ENCODE measurements at places on chromosomes 5 and 9. TPM values are rescaled to one million over a fixed set of nuclear protein-coding genes. Genes with fewer than 3 reads are reported as not detected.

SH3GL2 gene
- 0.55 TPM for total RNA-seq

PTCH1 gene
- total RNA-seq: 8.9 TPM

CYLC2 gene
- total RNA-seq: not detected

- no peak for DNase-seq
Measured at GRCh38 chr5:124669956-124670721, 76.3 kb downstream of the ZNF608 start.

GRCh38 chr5:29077451-29077850 lies 2039.1 kb upstream of the CDH9 start:
- DNase-seq: no peak

DNA sequence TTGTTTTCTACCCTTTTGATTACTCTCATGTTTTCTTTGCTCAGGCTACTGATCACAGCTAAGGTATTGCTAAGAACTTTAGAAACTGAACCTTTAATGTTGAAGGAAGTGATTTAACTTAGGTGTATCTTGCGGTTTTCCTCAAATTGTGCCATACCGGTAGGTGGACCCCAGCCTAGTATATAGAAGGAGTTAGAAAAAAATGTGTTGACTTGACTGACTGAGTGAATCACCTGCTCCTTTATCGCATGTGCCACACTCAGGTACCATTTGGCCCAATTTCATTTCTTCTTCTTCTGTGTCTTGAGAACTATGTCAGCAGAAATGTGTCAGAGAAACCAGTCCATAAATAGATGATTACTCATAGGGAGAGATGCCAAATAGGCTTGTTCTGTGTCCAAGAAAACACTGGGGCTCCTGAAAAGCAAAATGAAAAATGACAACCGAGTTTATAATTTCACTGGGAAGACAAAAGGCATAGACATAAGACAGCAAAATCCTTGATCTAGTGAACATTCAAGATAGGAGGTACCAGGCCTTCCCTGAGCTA lies 19.4 kb downstream of the PLPPR1 start:
- no peak for DNase-seq

- no peak for DNase-seq
Measured at GRCh38 chr9:85569988-85570387, 171.8 kb downstream of the AGTPBP1 start.

DNA sequence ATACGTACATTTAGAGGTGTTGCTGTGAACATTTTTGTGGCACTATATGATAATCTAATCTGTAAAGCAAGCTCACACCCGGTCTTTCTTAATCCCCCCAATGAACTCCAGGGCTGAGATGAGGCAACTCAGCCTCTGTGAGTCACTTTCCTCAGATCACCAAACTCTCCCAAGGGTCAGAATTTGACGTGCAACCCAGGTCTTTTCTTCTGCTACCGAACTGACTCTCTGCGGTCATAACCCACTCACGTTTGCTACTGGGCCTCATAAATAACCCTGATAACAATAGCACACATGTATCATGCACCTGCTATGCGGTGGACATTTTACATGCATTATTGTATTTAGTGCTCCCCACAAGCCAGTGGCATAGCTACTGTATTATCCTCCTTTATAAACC lies 153.1 kb downstream of the DROSHA start:
- DNase-seq: no peak

DNA sequence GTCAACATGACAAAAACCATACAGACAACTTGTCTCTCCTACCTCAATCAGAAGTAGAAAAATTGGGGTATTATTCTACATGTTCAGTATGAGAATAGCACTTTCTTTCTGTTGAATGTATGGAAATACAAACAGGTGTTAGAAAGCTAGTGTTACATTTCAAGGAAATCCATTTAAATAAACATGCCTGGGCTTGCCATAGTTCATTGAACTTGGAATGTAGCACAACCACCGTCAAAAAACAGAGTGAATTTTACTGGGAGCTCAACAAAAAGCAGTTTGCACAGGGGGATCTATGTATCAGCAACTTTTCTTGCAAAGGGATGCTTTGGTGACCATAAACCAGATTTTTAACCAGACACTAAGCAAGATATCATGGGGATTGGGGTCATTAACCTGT lies 307.9 kb upstream of the SMARCA2 start:
- no peak for DNase-seq

GRCh38 chr5:10645146-10645545 lies 81.3 kb downstream of the ANKRD33B start:
- DNase-seq: no peak

DNA sequence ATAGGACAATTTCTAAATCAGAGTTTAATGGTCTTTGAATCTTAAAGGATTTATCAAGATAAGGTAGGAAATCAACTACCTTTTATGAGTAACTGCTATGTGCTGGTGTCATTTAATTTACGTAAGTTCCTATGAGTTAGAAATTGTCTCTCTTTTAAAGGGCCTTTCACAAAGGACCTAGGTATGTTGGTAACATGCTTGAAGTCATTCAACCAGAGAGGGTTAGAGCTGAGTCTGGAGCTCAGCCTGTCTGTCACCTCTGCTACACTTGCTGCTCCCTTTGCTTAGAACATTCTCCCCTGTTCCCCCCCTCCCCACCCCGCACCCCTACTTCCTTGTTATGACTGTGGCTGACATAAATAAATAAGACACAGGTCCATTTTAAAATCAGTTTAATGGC lies 190.3 kb upstream of the SEMA6A start:
- DNase-seq: no peak
